ENCODE measurements at places on chromosomes 2 and 18.

GRCh38 chr2:16003809-16004208 lies 63.5 kb downstream of the MYCN start:
- no peak for DNase-seq

- peak; percentile 38 for DNase-seq
Measured at GRCh38 chr2:170883683-170884082, 45.4 kb upstream of the GORASP2 start.

DNA sequence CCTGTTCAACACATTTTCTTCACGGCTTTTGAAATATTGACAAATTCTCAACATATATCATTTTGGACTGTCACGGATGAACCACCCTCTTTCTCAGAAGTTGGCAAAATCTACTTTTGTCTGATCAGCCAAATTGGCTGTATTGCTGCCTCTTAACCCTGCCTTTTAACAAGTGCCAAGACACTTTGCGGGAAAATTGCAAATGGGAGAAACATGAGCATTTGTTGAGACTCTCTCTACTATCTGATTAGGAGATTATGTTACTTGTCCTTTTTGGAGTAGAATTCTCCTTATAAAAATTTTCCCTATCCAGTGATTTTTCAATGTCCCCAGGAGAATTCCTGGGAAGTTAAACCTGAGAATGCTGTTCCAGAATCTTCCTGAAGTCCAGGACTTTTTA lies 256.2 kb upstream of the ZSWIM2 start:
- no peak for DNase-seq

DNA sequence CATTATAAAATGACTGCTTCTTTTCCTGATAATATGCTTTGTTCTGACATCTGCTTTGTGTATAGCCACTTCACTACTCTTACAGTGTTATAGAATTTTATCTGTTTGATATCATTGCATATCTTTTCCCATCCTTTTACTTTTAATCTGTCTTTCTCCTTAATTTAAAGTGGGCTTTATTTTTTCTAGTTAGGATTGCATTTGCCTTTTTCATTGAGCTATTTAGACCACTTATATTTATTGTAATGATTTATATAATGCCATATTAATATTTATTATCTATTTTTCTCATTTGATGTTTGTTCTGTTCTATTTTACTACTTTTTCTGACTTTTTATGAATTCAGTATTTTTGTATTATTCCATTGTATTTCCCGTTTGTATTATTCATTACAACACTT lies 758.7 kb downstream of the TMEM182 start:
- no peak for DNase-seq
